MG63 (cell line): ENCODE measurements at places on chromosomes 3 and 15.
A peak's percentile ranks its signal among the peaks of the same experiment; 100 is the strongest.

- DNase-seq: no peak
Observed at GRCh38 chr3:136658946-136659682, 93.1 kb downstream of the STAG1 start.

DNA sequence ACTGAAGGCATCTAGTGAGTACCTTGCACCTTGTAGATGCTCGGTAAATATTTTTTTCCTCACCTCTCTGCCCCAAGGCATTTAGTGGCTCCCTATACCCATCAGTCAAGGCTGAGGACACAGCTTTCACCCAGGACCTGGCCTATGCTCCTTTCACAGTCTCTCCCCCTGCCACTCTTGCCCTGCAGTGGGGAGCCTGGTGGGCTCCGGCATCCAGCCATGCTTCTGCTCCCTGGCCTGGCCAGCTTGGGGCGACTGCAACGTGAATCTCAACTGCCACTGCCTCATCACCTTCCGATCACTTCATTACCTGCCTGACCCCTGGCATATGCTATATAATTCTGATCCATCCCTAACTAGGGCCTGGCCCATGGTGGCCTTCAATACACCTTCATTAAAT lies 735 bp upstream of the CX3CR1 start:
- DNase-seq: no peak

DNA sequence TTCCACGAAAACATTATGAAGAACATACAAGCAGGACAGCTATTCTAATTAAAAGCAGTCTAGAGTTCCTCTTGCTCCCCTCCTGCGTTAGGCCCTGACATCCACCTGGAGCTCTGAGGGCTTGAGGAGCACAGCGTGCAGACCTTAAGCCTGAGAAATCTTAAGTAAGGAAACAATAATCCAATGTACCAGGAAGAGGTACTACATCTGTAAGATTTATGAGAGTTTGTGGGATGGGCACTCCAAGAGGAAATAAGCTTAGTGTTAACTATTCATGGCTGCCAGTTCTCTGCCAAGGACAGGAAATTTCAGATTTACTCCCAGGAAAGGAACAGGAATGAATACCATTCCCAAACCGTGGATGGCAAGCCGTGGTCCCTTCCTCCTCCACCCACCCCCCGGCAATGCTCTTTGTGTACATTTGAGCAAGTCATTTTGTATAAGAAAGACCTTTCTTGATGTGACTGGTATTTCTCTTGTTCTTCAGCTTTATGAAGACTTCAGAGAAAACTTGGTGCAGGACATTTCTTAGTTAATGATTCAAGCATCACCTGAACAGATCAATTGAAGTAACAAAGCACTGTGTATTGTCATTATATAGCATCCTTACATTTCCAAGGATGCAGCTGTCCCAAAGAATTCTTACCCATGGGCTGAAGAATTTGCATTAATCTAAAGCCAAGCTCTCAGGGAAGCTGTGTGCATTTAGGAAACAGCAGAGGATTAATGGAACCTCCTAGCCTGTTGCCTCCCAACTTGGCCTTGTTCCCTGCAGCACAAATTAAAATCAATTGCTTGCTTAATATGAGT lies 28.8 kb upstream of the VILL start:
- DNase-seq: no peak

- no peak for DNase-seq
Observed at GRCh38 chr15:78007211-78007931, 70.1 kb downstream of the TBC1D2B start.

DNA sequence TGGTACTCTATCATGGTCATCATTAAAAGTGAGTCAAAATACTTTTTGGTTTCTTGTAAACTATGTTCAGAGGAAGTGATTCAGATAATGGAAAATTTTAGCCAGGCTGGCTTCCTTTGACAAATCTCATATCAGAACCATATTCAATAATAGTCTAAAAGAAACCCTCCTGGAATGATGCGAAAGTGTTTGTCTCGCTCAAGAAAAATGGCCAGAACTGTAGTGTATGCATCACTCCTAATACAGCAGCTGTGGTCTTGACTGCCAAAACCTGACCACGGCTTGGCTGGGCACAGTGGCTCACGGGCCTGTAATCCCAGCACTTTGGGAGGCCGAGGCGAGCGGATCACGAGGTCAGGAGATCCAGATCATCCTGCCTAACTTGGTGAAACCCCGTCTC lies 35.6 kb upstream of the KCNMB2 start:
- DNase-seq: peak; percentile 92

GRCh38 chr15:43218908-43219706 lies 1.7 kb downstream of the EPB42 start:
- DNase-seq: peak; percentile 39

GRCh38 chr3:77102951-77103769 lies 63.3 kb downstream of the ROBO2 start:
- DNase-seq: no peak

- DNase-seq: no peak
Observed at GRCh38 chr3:84904816-84905555, 53.8 kb upstream of the CADM2 start.
